Ammon's horn (tissue), 1 donor: ENCODE measurements at places on chromosomes 4 and X.

DNA sequence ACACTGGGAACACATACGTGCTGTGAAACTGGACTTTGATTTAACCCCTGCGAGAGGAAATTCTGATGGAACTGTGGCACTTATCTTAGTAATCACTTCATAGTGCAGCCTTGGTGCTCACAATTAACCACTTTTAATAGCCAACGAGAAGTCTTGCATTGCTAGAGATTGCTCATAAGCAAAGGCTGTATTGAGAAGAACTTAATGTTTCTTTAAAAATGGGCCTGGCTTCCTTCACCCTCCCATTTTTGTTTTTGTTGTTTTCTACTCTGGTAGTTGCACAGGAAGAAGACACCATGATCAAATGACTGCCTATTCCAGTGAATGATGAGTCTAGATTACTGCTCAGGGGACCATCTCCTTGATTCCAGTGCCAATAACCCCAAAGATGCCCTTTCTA, 52.5 kb upstream of the NKAP start:
- DNase-seq: no peak

- DNase-seq: no peak
These were observed 4.1 kb downstream of the FGA start for GRCh38 chr4:154586296-154587033.

- DNase-seq: no peak
These were observed 476.6 kb downstream of the GRXCR1 start for GRCh38 chr4:43369036-43369594.

GRCh38 chr4:164441109-164441508, 312.8 kb upstream of the SMIM31 start:
- DNase-seq: no peak

DNA sequence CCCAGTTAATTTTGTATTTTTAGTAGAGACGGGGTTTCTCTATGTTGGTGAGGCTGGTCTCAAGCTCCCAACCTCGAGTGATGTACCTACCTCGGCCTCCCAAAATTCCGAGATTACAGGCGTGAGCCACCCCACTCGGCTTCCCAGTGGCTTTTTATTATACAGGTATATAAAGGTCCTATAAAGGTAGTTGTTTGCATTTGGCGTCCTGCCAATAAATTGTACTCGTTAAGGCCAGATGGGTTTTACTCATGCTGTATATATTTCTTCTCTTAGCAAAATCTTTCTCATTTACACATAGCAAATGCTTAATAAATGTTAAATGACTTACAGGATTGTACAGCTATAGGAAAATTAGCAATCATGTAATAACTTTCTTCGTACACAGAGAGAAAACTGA, 6.9 kb downstream of the SHROOM3 start:
- DNase-seq: no peak

GRCh38 chr4:102832667-102833066, 5.3 kb upstream of the UBE2D3 start:
- DNase-seq: no peak
